ENCODE measurements at places on chromosomes 2 and 18.

- no peak for DNase-seq
Observed at GRCh38 chr2:27566628-27567027, 16.2 kb upstream of the ZNF512 start.

GRCh38 chr18:58584200-58585127 is 44.4 kb downstream of the ALPK2 start:
- DNase-seq, result peak; percentile 47

GRCh38 chr2:203690441-203691047 is 15.9 kb upstream of the CD28 start:
- no peak for DNase-seq

DNA sequence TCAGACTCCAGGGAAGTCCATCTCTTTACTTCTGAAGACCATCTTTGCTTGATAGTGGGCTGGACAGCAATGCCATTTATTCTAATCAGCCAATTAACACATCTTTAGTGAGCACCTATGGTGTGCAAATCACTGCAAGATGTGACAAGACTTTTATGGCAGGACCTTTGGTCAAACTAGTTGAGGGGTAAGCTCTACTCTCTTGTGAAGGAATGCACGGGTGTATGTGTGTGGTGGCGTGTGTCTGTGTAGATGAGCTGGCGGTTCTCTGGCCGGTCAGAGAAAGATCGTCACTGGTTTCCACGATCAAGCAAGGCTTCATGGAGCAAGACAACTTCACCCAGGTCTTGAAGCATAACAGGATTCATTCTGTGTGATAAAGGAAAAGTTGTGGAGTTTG is 281.1 kb upstream of the EPAS1 start:
- DNase-seq, result no peak

- no peak for DNase-seq
Observed at GRCh38 chr2:12796657-12797056, 79.9 kb downstream of the TRIB2 start.

- DNase-seq, result no peak
Observed at GRCh38 chr2:241378816-241379215, 22.7 kb downstream of the FARP2 start.

DNA sequence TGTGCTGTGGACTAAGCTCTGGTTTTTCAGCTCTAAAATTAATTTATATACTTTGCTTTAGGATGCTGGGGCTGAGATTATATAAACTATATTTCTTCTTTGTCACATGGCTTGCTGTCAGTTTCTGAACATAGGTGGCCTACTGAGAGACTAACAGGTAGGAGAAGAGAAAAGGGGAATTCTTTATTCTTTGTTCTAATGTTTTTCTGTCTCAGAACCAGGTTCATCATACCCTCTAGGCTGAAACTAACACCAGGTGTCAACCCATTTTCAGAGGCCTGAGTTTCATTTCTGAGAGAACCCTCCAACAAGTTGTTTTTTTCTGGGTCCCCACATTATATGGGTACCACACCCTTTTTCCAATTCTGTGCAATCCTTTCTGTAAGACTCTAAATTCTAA is 843.6 kb downstream of the TRIB2 start:
- DNase-seq, result no peak

- no peak for DNase-seq
Observed at GRCh38 chr18:42980426-42980825, 135.1 kb downstream of the RIT2 start.

GRCh38 chr18:25669741-25670140 is 317.8 kb upstream of the ZNF521 start:
- DNase-seq, result no peak

- DNase-seq, result no peak
Observed at GRCh38 chr2:219676586-219676985, 49.2 kb downstream of the SLC4A3 start.

DNA sequence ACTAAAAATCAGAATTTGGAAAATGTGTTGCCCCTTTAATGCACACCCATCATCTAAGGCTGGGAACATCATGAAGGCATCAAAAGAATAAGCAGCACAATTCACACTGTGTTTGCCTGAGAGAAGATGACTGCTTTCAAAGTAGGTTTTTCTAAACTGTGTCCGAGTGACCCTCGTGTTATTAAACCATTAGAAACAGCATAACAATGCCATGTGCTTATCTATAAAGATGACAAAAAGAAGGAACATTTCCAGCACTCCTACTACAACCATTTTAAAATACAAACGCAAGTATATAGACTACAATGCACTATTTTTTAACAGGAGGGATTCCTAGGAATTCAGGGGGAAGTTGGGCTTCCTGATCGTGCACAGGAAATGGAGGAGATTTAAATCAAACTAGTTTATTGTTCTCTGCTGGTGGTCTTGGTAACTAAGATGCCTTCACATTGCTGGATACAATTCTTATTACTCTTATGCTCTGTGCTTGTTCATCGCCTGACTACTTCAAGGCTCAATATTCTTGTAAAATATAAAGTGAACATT is 305.9 kb upstream of the CCDC68 start:
- DNase-seq, result no peak

DNA sequence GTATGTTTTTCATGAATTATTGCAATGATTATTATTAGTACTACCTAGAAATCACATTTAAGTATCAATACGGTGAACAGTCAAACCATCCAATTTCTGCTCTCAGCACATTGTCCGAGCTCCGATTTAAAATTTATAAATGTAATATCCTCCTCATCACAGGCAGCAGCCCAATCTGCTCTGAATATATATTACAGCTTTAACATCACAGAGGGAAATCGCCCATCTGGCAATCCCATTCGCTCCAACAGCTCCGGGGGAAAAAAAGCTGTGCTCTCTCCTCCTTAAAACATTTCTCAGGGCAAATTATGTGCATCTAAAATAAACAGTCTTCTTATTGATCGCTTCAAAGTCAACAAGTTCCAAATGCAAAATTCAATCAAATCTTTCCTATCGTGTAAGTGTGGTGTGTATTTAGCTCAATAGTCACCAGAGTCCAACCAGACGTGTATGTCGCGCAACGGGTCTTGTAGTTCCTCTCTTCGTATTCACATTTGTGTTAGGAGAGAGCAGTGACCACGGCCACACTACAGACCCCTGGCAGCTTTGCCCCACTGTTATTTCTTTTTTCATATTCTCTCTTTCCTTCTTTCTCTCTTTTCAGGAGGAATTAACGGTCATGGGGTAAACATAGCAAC is 2.4 kb downstream of the FIGN start:
- no peak for DNase-seq

DNA sequence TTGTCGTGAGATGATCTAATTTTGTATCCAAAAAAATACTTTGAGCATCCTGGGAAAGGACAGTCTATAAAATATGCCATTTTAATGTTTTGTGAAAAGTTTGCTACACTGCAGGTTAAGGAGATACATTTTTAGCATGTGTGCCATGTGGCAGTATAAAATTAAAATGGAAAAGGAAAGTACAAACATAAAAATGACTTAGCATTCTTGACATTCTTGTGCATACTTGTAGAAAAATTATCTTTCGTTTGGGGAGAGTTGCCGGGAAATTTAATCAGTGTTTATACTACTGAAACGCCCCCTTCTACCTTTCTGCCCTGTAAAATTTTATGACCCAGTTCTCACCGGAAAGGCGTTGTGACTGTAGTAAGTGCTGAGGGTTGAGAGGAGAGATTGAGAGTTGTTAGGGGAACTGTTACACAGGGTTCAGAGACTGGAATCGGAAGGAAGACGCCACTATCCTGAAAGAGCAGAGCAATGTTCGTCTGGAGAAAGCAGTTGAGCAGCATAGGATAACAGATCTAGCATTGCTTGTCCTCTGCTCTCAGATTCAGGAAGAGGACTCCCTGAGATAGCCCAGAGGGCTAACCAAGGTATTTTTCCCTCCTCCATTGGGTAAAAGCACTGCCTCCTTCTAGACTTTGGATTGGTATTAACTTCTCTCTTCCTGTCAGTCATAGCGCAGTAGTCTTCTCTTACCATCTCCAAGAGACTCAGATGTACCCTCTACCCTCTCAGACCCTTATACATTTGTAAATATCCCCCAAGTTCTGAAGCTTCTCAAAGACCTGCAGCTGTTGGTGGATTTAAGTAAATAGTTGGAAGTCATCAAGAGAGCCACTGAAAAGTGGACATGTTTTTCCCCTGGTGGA is 2.7 kb downstream of the CDH20 start:
- DNase-seq, result no peak

GRCh38 chr2:3142961-3143571 is 234.6 kb downstream of the EIPR1 start:
- DNase-seq, result no peak

- DNase-seq, result no peak
Observed at GRCh38 chr2:23121968-23122648, 262.9 kb upstream of the KLHL29 start.

- no peak for DNase-seq
Observed at GRCh38 chr2:224984637-224985036, 57.6 kb downstream of the DOCK10 start.

GRCh38 chr2:1310866-1311265 is 102.4 kb upstream of the TPO start:
- DNase-seq, result no peak

GRCh38 chr2:67950919-67951318 is 111.9 kb downstream of the C1D start:
- no peak for DNase-seq

- DNase-seq, result no peak
Observed at GRCh38 chr18:63808125-63808524, 32.9 kb downstream of the SERPINB7 start.

- no peak for DNase-seq
Observed at GRCh38 chr2:9149726-9150567, 56.7 kb upstream of the ASAP2 start.

DNA sequence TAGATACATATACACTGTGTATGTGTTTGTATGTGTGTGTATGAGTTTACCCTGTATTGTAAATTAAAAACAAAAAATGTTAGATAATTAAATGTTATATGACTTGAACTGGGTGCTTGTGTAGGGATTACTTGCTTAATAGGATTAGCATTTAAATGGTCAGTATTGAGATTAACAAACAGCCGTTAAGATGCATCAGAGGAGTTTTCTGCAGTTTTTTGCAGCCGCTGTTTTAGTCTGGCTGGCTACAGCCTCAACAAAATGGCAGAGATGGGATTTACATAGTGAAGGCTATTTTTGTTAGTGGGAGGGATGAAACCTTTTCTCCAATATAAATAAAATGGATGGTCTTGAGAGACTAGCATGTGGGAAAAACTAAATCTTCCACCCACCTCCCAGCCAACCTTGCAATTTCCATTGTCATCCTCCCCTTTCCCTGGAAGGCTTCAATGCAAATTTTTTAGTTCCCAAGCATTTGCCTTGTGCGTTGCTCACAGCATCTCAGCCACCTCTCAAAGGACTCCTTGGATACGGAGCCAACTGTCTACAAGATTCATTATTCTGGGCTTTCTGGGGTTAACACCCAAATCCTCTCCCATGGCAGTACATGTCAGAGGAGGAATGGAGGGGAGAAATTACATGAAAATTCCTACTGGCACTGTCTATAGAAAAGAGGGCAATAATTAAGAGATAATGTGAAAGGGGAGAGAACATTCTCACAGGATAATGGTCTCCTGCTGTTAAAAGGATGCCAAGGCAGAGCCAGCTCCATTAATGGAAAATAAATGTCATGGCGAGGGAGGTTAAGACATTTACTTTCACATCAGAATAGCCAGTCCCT is 351.9 kb downstream of the CDH2 start:
- no peak for DNase-seq

DNA sequence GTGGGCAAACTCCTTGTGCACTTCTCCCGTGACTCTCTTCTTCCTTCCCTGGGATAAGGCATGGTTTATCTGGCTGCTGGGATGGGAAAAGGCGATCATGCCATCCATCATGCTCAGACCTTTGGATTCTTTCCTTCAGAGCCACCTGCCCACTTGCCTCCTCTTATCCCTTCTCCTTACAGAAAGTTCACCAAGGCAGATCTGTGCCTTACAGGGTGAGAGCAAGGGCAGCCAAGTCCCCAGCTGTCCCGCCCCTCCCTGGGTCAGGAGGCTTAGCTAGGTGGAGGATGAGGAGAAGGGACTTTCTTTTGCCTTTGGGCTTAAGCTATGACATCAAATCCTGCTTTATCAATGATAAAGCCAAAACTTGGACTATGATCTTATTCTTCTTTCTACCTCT is 47.6 kb downstream of the KCNE4 start:
- DNase-seq, result no peak

DNA sequence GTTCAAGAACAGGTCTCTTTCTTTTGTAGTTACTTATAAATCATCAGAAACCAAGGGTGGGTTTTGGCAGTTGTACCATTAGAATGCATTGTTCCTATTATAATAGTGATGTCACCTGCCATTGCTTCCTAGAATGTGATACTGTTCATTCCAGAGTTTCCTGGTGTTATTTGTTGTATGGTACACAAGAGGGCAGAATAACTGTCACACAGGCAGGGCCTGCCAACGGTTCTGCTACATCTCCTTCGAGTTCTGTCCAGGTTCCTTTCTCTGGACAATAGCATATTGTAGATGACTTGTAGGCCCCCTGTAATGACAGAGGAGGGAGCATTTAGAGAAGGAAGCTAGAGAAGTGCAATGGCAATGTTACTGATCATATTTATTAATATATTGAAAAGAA is 98.3 kb downstream of the KLHL14 start:
- no peak for DNase-seq

- DNase-seq, result no peak
Observed at GRCh38 chr18:64474255-64474654, 325.4 kb upstream of the LINC00305 start.

DNA sequence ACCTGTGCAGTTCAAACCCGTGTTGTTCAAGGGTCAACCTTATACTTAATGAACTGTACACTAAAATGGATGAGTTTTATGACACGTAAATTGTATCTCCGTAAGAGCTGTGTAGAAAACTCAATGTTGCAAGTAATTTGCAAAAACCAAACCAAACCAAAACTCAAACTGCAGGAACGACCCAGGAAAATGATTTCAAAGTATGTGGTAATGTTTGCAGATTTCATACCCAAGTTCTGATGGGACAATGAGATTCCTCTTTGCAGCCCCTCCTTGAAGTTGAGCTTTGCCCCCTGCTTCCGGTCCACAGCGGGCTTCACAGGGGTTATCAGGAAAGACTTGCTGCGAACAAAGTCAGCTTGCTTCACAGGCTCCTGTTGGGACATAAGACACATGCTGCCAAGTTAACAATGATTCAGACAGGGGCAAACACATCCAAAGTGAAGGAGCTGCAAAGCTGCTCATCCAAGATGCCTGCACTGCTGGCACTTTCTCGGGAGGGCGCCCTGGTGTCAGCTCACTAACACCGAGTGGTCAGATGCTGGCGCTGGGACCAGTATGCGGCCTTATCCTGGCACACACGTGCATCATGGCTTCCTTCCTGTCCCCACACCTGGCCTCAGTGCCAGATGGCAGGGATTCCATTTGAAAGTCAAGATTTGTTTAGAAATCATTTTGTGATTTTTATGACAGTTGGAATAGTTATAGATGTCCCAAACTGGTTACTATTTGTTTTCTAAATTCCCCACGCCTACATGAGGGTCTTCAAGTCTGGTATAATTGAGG is 65.2 kb upstream of the MGAT4A start:
- no peak for DNase-seq

GRCh38 chr2:7430421-7430868 is 513.2 kb downstream of the RNF144A start:
- DNase-seq, result no peak

GRCh38 chr2:62741127-62741526 is 35.6 kb downstream of the EHBP1 start:
- DNase-seq, result no peak

- no peak for DNase-seq
Observed at GRCh38 chr2:234446404-234447076, 50.3 kb downstream of the ARL4C start.

GRCh38 chr2:3309496-3310355 is 67.9 kb downstream of the EIPR1 start:
- no peak for DNase-seq

GRCh38 chr2:104774631-104775030 is 79.3 kb upstream of the POU3F3 start:
- DNase-seq, result no peak
